ENCODE measurements at places on chromosomes 5 and 9.
A peak's percentile ranks its signal among the peaks of the same experiment; 100 is the strongest.

DNA sequence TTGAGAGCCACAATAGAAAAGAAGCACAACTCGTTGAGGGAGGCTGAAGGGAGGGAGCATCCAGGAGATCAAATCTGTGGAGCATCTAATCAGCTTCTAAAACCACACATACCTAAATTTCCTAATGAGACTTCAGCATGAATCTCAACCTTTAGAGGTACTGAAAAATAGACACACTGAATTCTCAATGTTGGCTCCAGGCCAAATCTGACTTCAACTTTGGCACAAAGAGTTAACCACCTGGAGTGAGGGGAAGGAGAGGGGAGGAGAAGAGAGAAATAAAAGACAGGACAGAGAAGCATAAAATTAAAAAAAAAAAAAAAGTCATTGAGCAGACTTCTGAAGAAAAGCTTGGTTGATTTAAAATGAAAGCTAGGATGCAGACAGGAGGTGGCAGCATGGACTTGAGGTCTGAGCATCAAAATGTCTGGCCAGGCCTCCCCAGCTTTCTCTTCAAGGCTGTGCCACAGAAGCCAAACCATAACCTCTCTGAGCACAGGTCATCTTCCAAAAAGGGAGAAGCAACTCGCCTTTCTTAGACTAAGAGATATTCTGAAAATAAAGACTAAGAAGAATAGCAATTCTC lies 205.6 kb downstream of the DENND1A start:
- DNase-seq, result no peak

DNA sequence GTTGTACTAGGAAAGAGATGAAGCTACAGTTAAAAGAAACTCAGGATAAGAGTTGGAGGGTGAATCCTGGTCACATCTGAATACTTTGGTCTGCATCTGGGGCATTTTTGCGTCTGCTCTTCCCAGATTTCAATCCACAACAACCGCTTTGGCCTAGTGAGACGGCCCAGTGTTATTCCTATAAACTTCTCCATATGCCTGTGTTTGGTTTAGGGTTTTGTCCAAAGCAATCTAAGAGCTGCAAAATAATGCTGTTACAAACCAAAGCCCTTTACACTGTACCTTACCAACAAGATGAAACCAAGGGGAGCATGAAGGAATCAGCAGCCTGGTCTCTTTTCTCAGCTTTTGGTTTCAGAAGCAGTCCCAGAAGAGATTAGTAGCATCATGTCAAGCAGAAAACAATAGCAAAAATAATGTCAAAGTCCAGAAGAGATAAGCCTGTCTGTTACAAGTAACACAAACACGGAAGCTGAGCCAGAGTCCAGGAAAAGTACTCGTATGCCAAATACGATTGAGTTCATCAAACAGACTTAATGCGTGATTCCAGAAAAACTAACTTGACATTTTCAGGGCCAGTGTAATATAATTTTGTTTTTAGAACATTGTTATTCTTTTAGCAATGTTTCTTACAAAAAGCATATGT lies 379.9 kb upstream of the ACO1 start:
- DNase-seq, result no peak

- no peak for DNase-seq
Measured at GRCh38 chr9:94681508-94681907, 42.2 kb upstream of the FBP1 start.

- no peak for DNase-seq
Measured at GRCh38 chr5:31630931-31631330, 8.0 kb upstream of the PDZD2 start.

DNA sequence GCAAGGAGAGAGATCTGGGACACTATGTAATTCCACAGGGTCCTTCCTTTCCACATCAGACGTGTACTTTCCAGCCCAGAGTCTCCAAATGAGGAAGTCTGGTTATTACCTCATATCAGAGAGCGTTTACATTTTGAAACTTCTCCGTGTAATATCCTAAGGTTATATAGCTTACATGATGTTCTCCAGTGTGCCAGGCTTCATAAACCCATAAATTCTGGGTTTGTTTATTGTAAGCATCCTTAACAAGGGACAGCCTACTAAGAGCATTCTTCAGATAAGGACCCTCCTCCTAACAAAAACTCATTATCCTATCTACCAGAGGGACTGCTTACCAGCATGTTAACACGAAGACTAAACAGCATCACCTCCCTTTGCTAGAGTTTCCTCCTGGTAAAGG lies 17.9 kb downstream of the SRFBP1 start:
- DNase-seq, result no peak

- no peak for DNase-seq
Measured at GRCh38 chr9:99778308-99778707, 43.4 kb upstream of the NR4A3 start.

DNA sequence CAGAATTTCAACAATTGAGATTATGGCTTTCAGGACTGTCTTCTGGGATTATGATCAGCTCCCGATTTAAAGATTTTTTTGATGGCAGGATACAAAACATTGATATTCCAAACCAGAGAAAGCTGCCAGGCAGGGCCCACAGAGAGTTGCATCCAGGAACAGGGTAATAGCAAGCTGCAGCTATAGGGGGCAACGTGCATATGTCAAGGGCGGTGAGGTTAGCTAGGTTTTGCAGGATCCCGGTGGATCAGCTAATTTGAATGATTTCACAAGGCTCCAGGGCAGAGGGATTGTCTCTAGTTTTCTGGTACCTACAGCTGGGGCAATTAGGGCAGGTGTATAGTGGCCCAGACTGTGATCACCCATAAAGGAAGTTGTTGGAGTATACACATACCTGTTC lies 339.4 kb downstream of the CHSY3 start:
- no peak for DNase-seq

DNA sequence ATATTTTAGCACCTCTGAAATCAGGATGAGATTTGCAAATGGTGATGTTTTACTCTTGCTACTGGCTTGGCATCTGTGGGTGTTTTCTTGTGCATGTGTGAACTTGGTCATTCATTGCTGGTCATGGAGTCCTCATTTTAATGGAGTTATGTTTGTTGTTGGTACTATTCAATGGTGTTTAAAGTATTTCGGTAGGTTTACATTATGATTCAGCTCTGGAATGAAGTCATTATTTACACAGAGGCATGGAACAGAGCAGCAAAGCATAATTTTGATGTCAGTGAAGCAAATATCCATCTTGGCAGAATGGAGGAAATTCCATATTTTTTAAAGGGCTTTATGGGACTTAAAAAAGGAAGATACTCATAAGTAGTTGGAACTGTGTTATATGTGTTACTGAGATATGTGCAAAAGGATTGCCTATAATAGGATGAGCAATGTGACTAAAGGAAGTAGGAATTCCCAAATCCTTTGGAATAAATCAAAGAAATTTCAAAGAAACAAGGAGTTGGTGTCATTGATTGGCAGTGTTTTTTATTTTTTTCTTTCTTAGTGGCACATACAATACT lies 147.4 kb downstream of the ACTBL2 start:
- no peak for DNase-seq

GRCh38 chr9:96009690-96010472 lies 134.4 kb downstream of the ERCC6L2 start:
- DNase-seq, result no peak

- DNase-seq, result no peak
Measured at GRCh38 chr9:9246726-9247125, 1366.1 kb downstream of the PTPRD start.

DNA sequence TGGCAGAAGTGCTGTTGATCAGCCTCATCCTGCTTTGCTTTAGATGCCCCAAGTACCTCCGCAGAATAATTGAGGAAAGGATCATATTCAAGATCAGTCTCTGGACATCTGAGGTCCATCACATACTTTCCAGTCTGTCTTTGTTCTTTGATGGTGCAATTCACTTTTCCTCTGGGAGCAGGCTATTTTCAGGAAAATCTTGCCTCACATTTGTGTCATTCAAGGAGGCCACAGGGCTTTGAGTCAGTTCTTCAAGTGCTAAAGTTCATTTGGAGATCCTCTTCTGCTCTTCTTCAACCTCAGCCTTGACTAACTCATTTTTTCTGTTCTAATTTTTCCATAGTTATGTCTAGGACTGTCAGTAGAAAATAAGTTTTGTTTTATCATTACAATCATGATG lies 18.6 kb downstream of the EQTN start:
- no peak for DNase-seq

- no peak for DNase-seq
Measured at GRCh38 chr9:37508135-37508833, 22.5 kb downstream of the POLR1E start.

DNA sequence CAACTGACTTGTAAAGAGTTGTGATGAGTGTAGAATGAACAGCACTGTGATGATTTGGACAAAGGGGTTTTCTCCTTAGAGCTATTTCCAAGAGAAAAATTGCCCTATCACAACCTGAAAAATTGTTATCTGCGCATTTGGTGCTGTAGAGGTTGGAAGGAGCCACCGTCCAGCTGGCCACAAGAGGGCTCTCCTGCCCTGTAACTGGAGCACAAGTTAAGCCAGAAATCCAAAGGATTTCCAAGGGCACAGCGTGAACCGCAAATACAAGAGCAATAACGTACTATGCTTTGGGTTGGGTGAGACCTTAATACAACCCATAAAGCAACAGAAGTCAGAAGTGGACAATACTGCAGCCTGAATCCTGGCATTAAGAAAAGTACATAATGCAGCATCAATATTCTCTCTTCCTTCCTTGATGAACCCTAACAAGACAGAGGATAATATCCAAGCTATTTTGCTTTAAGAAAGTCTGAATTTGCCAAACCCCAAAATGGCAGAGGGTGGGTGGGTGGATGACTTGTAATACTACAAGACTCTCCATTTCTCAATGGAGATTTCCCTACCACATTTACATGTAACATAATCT lies 56.8 kb upstream of the SMIM32 start:
- peak; percentile 5 for DNase-seq

- DNase-seq, result no peak
Measured at GRCh38 chr5:132228241-132229035, 785 bp upstream of the P4HA2 start.

DNA sequence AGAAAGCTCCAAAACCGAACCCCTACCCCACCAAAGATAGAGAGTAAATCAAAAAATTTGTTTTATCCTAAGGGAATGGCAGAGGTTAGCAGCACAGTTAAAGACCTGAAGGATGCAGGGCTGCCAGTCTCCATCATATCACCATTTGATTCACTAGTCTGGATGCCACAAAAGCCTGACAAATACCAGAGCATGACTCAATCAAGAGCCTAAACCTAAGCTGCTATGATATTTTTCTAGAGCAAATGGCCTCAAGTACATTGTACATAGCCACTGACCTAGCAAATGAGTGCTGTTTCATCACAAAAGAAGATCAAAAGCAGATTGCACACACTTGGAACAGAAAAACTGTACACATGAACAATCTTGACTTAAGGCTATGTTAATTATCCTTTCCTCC lies 48.0 kb downstream of the DPYSL3 start:
- DNase-seq, result no peak

DNA sequence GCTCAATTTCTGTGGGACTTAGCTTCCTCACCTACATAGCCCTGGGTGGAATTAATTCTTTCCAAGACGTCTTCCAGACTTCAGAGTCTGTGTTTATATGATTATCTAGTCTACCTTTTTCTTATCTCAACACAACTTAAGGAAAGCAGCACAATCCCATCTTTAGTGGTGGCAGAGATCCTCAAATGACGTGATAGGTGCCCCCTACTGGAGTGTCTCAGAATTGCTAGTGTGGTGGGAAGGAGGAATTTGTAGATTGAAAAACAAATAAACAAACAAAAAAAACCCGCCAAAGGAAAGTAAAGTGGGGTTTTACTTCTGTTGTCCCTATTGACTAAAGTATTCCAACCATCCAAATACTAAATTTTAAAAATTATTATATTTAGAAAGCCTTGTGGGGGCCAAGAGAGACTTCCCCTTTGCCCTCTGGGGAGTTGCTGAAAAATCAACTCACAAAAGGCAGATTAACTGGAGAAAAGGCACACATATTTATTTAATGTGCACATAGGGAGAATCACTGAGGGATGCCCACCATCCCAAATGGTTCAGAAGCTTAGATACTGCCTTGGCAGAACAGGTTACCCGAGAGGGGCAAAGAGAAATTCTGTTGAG lies 283.3 kb downstream of the TMEM167A start:
- no peak for DNase-seq

DNA sequence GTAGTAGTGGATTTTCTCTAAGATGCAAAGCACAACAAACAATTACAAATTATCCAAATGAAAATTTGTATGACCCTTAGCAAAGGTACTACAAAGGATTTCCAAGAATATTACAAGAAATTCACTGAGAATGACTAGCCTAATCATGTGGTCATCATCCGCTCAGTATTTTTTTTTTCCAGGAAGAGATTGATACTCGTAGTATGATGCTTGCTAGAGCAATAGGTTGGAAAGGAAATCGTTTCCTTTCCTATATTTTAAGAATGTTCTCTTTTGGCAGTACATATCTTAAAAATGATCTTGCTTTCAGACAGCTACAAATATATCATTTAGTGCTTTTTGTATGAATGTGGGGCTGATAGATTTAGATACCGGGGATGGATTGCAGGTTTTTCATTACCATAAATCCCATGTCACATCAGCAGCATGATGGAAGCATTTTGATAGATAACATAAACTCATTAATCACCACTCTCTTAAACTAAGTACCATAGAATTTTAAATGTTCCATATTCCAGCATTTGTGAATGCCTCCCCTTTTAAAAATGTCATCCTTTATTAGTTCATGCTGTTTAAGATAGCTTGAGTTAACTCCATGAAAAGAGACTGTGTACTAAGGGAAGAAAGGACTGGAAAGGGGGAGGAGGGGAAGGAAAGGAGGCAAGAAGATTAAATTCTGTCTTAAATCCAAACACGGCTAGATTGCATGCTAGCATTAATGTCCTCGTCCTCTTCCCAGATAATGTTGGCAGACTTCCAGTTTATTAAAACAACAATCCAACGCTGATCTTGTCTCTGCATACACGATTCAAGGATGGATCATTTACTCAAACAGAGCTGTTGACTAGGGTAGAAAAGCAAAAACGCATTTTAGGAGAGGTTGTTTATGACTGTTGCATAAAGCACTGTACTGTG lies 311.7 kb upstream of the ZNF608 start:
- no peak for DNase-seq

Data from SK-N-MC (cell line).